ENCODE measurements at places on chromosomes 6 and 20.

DNA sequence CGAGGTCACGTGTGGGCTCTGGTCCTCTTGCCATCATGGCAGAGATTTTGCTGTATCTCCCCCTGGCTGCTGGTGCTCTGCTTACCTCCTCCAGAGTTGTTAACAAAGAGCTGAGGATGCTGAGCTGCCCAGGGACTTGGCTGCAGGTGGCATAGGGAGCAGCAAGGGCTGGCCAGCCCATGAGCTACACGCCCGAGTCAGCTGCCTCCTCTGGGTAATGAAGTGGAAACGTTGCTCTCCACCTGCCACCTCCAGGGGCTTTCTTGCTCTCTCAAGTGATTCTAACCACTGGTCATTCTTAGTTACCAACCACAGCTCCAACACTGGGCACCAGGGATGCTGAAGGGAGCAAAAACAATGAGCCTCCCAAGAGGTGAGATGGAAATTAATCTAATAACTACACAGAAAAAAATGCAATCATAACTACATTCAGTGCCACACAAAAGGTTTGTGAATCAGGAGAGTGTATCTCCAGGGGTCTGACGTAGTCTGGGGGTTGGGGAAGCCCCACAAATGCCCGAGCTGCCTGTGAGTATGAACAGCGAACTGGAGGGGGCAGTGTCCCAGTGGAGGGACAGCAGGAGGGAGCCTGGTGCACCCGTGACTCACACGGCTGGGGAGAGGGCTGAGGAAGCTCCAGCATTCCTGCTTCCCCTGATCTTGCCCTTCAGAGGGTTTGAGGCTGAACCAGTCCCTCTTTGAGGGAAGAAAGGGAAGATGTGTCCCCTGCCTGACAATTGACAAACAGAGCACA lies 78.7 kb downstream of the CDH26 start:
- DNase-seq = no peak

DNA sequence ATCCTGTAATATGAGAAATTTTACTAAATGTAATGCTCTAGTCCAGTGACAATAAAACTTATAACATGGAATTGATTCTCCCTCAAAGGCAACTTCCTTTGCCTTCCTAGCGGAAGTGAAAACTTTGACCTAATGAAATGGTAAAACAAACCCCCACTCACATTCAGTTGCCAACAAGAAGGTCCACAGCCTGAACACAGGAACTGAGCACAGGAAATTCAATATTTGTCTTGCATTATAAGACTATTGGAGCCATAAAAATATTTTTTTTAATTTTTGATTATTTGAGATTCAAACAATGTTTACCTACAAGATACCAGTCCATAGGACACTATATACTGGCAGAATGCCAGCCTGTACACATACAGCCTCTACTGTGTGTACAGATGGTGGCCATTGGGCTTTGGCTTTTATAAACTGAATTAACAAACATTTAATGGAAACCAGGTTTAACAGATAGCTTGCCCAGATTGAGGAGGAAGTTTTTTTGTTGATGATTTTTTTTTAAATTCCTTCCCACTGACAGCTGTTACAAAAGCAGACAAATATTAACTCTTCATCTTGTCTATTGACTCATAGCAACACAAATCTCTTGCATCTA lies 481.5 kb upstream of the JAG1 start:
- no peak for DNase-seq

DNA sequence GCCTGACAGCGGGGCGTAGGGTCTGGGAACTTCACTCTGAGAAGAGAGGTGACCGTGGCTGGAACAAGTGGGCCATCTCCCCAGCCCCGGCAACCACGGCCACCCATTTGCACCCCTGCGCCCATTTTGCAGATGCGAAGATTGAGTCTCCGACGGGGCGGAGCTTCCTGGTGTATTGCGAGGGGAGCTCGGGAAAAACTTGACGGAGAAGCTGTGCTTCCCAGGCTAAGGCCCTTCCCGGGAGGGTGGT lies 653 bp downstream of the ZNF335 start:
- no peak for DNase-seq

DNA sequence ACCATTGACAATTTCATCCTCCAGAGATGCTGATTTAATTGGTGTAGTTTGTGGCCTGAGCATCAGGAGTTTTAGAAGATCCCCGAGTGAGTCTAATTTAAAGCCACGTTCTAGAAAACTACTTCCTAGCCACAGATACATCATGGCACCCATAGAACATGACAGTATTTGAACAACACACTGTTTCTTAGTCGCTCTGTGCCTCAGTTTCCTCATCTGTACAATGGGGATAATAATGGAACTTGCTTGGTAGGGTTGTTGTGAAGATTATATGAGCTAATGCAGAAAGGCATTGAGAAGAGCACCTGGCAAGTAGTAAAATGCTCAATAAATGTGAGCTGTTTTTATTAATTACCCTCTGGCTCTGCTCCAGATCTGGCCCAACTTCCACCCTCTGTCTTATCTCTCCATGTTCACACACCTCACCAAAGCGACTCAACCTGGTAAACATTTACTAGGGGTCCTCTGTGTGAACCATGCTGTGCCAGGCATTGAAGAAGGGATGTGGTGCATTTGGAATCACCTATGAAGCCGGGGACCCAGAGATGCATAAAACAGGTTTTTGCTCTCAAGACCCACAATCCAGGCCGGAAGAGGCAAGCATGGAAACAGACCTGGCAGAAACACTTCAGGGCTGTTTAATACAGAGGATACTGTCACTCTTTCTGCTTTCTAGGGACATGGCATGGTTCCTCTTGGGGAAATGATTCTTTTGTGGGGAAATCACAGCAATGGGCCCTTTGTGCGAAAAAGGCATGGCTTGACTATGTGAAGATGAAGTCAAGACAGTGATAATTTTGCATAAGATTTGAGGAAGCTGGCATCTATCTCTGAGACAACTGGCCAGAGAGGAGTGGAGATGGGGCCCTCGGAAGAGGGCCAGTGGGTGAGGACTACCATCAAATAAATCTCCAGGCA lies 16.2 kb upstream of the MRPS18A start:
- no peak for DNase-seq

GRCh38 chr6:151379933-151380847 lies 11.2 kb downstream of the ZBTB2 start:
- DNase-seq = no peak

- DNase-seq = no peak
Measured at GRCh38 chr6:72724545-72724944, 102.7 kb downstream of the KCNQ5 start.

- DNase-seq = no peak
Measured at GRCh38 chr6:144193181-144193580, 42.9 kb downstream of the STX11 start.

DNA sequence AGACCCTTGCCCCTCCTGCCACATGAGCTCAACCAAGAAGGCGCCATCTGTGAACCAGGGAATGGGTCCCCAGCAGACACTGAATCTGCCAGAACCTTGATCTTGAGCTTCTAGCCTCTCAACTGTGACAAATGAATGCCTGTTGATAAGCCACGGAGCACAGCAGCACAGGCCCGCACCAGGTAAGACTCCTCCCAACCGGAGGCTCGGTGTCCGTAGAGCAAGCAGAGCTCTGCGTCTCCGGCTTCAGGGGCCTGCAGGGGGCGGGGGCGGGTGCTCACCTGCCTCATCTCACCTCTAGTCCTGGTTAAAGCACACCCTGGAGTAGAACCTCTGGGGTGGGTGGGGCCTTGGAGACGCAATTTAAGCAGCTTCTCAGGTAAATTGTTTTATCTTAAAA lies 122.7 kb downstream of the SMOC2 start:
- no peak for DNase-seq

DNA sequence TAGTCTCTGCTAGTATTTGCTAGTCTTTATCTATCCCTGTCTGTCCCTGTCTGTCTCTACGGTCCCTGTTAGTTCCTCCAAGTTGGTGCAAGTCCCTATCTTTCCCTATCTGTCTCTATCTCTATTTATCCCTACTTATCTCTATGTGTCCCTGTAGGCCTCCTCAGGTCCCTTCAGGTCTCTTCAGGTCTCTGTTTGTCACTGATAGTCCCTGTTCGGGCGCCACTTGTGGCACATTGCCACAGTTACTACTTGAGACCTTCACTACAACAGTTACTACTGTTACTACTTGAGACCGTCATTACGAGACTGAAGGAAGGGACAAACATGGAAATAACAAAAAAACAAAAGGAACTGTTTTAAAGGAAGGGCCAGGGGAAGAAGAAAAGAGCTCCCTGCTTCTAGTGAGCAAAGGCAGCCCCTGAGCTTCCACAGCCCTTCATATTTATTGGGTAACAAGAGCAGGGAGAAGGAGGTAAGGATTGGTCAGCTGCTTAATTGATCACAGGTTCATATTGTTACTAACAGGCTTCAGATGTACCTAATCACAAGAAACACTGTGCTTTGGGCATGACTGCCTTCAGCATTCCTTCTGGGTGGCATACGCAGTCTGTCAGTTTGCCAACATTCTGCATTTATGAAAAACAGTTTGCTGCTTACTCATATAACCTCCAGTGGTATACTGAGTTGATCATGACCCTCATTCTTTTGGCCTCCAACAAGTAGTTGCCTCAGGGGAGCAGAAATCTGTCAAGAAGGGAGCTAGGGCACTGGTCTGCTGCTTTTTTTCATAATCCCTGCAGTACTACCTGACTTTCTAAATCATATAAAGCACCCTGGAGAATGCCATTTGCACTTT lies 8.4 kb downstream of the EPB41L2 start:
- no peak for DNase-seq

GRCh38 chr6:95423331-95423730 lies 154.0 kb upstream of the MANEA start:
- DNase-seq = no peak

DNA sequence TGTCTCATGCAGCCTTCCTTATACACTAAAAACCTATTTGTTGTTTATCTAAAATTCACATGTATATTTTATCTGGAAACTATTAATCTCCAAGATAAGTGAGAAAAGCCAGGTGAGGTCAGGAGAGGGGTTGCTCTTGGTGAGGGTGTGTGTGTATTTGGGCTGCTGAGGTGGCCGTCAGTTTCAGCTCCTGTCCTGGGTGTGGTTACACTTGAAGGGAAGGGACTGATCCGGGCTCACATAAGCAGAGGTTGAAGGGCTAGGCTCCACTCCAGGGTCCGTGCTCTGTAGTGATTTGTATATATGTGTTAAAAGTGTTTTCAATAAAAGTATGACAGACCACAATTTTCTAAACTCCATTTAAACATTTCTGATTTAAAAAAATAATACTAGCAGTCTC lies 13.5 kb upstream of the SNAI1 start:
- no peak for DNase-seq

DNA sequence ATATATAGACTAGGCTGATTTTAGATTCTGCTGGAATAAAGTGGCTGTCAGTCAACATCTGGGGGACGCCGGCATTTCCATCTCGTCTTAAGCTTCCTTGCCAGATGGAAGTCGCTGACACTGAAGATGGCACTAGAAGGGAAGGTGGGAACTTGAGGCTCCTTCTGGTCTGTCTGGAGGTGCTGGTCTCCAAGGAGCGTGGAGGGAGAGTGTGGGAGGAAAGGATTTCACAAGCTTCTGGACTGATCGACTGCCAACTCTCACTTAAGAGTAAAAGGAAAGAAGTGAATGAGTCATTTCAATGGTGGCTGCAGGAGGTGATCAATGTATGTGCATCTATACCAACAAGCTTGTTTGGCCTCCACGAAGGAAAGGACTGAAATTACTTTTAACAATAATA lies 40.4 kb downstream of the DUSP22 start:
- DNase-seq = no peak

GRCh38 chr6:153117986-153118879 lies 12.8 kb downstream of the RGS17 start:
- DNase-seq = no peak

- DNase-seq = no peak
Measured at GRCh38 chr6:15843764-15844163, 180.9 kb upstream of the DTNBP1 start.

Data from activated CD8-positive, alpha-beta memory T cell treated with anti-CD3 and anti-CD28 coated beads for 1 hour (primary cell).